Right atrium auricular region (tissue), 2 donors: ENCODE measurements at places on chromosomes 2 and 18. TPM values are rescaled to one million over a fixed set of nuclear protein-coding genes. Genes with fewer than 3 reads are reported as not detected.

The RMND5A gene
- 71.0 TPM for total RNA-seq

The KLHL30 gene
- 24.9 TPM for total RNA-seq

The CXCR4 gene
- 12.4 TPM for total RNA-seq

The CXCR1 gene
- 0.51 TPM for total RNA-seq

The CEBPZ gene
- 27.5 TPM for total RNA-seq

The TMEFF2 gene
- total RNA-seq = 0.56 TPM

The PCARE gene
- total RNA-seq = 2.2 TPM

The G6PC2 gene
- not detected for total RNA-seq

The ACTG2 gene
- total RNA-seq = 23.8 TPM

The CCDC121 gene
- 4.2 TPM for total RNA-seq
